ENCODE measurements at places on chromosomes 4 and X.

DNA sequence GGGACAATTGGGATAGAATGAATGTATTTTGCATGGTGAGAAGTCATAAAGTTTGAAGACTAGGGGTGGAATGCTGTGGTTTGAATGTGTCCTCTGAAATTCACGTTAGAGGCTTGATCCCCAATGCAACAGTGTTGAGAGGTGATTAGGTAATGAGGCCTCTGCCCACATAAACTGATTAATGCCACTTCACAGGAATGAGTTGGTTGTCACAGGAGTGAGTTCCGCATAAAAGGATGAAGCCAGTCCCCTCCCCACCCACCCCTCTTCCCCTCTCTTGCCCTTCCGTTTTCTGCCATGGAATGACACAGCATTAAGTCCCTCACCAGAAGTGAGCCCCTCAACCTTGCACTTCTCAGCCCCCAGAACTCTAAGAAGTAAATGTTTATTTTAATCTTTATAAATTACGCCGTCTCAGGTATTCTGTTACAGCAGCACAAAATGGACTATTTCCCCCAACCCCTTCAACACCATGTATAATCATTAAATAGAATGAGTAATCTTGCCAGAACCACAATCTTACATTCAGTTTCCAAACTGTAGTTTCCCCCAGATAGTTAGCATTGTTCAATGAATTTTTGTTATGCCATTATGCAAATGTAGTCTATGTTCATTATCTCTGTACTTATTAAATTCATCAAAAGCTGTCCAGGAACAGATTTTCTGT is 5.5 kb upstream of the MMAA start:
- DNase-seq, result no peak

DNA sequence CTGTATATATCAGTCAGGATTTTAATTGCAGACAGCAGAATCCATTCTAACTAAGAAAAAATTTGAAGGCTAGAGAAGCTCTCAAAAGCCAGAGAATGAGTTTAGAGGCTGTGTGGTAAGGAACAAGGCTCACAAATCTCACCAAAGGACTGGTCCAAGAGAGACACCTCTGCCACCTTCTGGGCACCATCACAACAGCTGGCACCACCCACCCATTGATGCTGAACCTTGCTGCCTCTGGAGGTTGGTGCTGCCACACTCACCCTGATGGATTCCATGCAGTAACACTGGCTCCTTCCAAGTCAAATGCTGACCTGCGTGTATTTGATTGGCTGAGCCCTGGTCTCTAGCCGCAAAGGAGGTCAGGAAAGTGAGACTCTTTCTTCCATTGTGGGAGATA is 100.8 kb downstream of the BEND2 start:
- DNase-seq, result peak; percentile 0

GRCh38 chr4:5812506-5813229 is 80.2 kb downstream of the CRMP1 start:
- DNase-seq, result peak; percentile 36

- DNase-seq, result no peak
Observed at GRCh38 chr4:85496933-85497332, 22.0 kb downstream of the ARHGAP24 start.

DNA sequence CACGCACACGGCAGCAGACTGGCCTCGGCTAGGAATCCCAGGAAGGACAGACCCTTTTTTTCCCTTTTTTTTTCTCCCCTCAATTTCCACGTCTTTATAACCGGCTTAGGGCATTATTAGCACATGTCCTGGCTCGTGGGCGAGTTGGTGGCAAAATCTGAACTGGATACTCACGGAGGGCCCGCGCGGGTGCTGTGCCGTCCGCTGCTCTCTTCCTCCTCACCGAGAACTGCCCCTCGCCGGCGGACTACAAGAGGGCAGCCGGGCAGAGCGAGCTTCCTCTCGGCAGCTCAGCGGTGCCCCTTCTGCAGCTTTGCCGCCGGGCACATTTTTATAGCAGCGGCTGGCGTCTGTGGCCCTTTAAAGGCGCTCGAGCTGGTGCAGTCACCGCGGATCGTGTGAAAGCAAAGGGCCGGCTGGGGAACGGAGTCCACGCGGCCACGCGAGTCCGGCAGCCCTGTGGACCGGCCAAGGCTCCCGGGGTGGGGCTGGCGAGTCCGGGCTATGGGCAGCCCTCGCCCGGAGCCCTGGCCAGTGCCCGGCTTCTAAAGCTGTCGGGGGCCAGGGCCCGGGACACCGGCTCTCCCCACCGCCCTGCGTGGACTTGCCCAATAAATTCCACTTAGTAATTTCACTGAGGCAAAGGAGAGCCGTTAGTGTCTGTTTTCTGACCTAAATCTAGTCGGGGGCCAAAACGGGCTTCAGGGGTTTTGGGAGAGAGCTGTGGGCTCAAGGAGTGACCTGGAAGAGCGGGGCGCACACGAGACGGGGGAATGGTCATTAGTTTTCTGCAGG is 1.3 kb upstream of the CITED1 start:
- DNase-seq, result peak; percentile 22

DNA sequence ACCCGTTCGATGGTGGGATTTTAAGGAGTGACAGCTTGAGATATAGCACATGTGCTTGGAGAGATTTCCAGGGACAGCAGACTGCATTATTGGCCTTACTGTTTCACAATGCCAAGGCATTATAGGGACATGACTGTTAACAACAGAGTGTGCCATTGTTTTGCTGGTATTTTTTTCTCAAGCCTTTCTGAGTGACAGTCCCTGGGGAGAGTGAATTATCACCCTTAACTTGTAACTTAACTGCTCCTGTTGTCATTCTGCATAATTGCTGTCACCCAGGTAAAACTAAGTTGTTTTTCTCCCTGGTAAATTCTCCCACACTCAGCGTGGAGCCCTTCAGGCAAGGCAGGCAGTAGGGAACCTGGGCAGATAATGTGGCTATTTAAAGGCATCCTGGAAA is 989.2 kb upstream of the LCORL start:
- DNase-seq, result no peak

DNA sequence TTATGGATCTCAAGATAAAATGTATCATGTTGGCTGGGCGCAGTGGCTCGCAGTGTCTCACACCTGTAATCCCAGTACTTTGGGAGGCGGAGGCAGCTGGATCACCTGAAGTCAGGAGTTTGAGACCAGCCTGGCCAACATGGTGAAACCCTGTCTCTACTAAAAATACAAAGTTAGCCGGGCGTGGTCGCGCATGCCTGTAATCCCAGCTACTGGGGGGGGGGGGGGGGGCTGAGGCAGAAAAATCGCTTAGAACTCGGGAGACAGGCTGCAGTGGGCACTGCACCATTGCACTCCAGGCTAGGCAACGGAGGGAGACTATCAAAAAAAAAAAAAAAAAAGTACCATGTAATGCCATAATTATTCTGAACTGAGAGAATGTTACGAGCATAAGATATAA is 2.1 kb downstream of the RBMX start:
- no peak for DNase-seq

DNA sequence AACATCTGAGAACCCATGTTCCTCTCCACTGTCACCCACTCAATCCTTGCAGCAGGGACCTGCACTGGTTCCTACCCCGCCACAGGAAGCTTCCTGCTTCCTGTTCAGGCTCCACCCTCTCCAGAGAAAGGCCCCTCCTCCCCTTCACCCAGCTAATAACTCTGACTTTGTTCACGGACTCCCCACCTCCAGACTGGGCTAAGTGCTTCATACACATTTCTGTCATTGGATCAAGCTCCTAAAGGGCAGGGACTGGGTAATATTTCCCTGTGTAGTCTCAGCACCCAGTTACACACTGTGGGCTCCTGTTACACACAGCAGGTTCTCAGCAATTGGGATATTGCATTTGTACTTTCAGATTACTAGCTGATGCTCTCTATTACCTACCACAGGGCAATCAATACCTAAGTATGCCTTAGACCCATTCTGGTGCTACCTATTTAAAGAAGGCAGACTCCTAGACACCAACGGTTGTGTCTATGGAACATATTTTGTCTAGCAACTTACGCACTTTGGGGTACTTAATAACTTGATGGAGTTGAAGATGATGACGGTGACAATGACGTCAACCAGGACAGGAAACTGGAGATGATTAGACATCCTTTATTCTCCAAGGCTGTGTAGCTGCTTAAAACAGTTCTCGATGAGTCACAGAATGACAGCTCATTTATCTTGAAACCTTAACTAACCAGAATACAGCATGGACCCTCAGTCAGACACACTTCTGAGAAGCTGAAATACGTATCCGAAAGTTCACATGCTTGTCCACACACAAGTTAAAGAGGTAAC is 58.1 kb downstream of the MAML3 start:
- peak; percentile 69 for DNase-seq

- no peak for DNase-seq
Observed at GRCh38 chr4:110963662-110964280, 340.9 kb upstream of the PITX2 start.

GRCh38 chr4:100095729-100096595 is 94.3 kb downstream of the DDIT4L start:
- peak; percentile 63 for DNase-seq

DNA sequence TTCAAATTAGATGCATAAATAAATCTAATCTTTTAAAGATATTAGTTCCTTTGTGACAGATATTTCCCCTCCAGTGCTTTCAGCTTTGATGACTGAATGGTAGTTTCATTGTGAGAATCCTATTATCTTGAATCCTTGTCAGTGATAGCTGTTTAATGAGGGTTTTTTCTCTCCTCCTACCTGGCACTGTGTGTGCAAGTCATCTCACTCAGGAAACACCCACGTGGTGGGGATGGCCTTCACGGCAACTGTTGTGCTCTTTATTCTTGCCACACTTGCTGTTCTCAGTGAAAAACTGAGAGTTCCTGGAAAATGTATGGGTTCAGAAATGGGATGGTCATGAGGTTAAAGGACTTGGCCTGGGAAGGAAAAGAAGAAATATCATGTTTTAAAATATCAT is 129.9 kb downstream of the SPRY1 start:
- DNase-seq, result no peak

DNA sequence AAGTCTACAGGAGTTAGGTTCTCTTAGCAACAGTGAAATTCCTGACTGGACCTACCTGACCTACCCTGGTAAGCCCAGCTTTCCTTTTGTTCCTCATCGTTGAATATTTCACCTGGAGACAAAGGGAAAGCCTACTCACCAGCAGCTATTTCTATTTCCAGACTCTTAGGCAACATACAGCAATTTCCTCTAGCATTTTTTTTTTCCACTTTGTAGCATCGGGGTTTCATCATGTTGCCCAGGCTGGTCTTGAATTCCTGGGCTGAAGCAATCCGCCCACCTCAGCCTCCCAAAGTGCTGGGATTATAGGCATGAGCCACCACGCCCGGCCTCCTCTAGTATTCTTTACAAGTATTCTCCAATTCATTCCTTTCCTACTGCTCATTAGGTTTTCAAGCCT is 6.8 kb upstream of the S100G start:
- no peak for DNase-seq

- no peak for DNase-seq
Observed at GRCh38 chr4:174281182-174281737, 2.2 kb downstream of the FBXO8 start.

GRCh38 chrX:67555578-67556203 is 11.9 kb downstream of the AR start:
- DNase-seq, result no peak

DNA sequence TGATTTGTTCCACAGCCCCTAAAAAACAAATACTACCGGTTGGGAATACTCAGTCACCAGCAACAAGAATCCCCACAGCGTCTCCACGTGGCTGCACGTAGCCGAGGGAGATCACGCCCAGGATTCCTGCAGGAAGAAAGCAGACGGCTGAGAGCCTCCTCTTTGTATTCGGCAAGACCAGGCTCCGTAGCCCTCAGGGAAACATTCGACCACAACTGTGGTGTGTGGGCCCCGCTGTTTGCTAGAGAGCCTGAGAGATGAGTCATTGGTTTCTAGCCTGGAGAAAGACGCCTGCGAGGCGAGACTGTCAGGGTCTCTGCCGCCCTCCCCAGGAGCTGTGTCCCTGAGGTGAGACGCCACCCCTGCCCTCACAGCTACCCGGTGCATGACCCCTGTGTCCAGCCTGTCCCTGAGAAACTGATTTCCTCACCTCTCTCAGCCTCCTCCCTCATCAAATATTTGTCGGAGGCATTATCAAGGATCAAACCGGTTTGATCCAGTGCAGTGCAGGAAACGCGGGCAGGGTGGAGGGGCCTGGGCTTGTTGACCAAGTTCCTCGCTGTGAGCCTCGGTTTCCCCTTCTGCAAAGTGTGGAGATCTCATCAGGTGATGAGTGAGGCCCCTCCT is 4.7 kb upstream of the S100P start:
- peak; percentile 66 for DNase-seq

DNA sequence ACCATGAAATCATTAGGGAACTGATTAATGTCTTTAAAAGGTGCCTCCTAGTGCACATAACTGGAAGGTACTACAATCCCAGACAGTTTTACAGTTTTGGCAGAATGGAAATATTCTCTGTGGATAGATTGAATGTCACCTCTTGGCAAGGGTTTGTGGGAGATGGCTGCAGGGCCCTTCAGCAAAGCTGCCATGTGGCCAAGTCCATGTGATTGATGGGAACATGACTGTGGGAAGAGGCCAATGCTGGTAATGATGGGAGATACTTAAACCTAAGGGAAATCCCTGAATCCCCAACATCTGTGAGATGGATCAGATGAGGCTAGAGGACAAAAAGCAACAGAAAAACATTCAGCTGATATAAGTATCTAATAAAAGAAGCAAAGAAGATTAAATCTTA is 493.7 kb downstream of the MAGEE1 start:
- no peak for DNase-seq

DNA sequence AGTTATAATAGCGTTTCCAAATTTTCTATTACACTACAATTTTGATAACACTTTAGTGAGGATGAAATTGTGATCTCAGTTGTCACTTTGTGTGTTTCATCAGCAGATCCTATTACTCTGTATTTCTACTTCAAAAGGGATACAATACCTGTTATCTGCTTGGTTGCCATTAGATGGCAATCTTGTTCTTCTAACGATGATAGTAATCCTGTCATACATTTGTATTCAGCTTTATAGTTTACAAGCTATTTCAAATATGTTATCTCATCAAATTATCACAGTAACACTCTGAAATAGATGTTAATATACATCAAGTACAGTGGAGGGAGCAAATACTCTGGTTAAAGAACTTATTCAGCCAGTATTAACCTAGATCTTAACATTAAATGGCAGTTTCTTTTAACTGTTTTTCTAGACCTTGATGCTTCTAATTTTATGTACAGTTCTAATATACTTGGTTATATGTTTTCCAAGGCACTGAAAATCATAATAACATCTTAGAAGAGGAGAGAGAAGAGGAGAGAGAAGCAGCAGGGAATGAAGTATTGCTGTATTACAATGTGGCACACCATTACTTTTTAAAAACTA is 292.0 kb downstream of the CCSER1 start:
- DNase-seq, result peak; percentile 9

DNA sequence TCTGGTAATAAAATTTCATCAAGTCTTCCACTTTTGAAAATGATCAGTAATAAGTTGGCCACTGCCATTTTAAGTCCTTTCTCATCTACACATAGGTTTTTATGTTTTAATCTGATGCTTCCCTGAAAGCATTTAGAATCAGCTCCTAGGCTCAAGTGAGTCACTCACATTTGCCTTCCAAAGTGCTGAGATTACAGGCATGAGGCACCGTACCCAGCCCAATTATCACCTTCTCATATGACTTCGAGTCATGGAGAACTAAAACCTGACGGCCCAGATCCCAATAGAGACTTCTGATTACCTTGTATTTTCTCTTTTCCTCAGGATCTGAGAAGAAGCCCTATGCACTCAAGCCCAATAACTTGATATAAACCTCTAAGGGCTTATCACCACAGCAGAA is 140.8 kb downstream of the OPHN1 start:
- DNase-seq, result no peak

Data from CD4-positive, alpha-beta T cell treated with Interleukin-21 for 1 hour (primary cell).